Anterior cingulate cortex (tissue), 58 donors: ENCODE measurements at places on chromosomes 4 and X.
A peak's percentile ranks its signal among the peaks of the same experiment; 100 is the strongest.

DNA sequence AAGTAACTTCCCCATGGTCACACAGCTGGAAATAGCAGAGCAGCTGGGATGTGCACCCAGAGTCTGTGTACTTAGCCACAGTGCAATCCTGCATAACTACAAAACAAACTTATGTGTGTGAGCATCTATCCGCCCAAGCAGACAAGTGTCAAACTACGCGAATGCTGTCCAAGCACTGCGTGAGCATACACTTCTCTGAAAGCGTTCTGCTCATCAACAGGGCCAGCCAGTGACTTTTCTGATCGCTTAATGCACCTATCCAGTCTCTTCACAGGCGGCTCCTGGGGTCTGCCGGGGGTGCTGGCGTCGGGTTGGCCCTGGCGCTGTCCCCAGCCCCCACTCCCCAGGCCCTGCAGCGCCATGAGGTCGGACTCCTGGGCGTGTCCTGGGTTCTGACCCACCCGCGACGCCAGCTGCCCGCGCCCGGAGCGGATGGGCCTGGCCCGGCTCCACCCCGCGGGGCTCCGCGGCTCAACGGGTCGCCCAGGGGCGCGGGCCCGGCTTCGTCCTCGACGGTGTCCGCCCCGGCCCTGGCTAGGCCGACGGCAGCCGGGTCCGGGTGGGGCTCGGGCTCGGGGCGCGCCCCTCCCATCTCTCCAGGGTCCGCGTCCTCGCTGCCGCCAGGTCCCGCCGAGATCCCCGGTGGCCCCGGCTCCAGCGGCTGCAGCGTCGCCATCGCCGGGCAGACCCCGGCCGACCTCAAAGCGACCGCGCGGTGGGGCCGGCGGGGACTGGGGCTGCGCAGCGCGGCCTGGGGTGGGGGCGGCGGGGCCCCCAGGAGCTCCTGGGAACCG, 1.3 kb upstream of the ZNF141 start:
- DNase-seq: no peak

DNA sequence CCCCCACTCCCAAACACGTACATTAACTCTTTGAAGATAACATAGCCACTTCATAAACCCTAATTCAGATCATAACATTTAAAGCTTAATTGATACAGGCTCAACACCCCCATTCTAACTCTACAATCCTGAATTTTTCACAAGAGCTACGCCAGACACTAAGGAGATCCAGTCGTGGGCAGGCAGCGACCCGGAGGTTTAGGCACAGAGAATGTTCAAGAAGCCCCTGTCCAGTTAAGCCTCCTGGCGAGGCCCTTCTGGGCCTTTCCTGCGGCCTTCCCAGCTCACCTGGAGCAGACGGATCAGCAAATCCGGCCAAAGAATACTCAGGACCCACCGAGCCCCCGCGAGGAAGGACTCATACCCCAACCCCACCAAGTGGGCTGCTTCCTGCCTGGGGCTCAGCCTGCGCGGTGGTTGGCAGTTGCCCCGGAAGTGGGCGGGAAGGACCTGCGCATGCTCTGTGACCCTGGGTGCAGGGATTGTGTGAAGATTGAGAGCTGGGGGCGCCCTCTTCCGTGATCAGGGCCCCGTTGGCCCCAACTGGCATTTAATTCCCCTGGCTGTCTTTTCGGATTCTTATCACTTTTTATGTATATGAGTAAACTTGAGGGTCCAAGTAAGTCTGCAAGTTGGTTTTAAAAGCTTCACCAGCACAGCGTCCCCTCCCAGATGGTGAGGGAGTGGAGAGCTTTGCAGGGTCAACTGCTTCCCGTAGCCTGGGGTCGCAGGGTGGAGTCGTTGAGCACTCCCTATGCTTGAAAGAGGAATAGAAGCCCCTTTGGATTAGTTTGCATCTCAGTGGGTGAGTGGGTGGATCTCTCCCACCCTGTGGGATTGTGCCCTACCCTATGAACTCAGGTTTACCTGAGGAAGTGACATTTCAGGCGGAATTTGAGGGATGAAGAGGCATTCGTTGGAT, at the start of gene TRIM61:
TSS of gene TRIM61 (minus strand) at position 415 of the 922 bp plus-strand sequence. CDS start 7,655 bp downstream, outside the sequence.
- peak; percentile 11 for DNase-seq

GRCh38 chrX:147693511-147693910, 218.2 kb upstream of the FMR1 start:
- DNase-seq: no peak

DNA sequence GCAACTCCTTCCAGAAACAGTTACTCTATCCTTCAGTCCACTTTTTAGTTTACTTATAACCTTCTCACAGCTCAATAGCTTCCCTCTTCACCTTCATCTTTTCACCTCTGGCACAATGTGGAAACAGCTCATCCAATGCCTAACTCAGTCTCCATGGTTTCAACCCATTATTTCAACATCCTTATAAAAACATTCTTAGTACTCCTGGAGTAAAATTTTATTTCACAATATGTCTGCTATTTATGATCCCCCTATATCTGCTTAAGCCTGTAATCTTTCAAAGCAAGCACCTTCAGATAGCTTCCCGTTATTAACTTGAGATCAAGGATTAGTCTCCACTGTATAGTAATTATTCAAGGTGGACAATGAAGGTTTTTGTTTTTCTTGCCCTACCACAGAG, 156.3 kb downstream of the GASK1B start:
- no peak for DNase-seq

DNA sequence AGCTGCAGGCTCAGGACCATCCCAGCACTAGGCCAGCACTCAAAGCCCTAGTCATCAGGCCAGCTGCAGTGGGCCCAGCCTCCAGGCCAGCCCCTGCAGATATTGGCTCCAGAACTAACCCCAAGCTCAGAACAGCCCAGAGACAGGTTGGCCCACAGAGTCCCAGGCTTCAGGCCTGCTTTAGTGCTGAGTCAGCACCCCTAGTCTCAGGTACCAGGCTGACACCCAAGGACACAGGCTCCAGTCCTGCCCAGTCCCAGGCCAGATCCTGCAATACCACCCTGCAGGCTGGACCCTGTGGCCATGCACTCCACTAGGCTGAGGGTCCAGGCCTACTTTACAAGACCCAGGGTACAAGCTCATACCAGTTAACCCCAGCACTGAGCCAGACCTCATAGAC, 234.4 kb upstream of the GPRIN3 start:
- DNase-seq: no peak

DNA sequence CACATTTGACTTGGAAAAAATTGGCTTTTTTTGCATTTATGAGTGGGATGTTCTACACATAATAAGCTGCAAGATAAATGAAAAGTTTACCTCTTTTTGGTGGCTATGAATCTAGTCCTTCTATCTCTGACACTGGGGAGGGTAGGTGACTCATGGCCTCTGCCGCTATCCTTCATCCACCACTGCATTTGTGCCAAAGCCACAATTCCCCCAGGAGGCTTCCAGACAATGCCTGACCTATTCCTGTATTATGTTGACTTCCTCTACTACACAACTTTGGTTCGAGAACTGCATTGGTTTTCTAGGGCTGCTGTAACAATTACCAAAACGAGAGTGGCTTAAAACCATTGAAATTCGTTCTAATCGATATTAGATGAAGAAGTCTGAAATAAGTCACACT, 245.6 kb downstream of the TRAM1L1 start:
- no peak for DNase-seq

DNA sequence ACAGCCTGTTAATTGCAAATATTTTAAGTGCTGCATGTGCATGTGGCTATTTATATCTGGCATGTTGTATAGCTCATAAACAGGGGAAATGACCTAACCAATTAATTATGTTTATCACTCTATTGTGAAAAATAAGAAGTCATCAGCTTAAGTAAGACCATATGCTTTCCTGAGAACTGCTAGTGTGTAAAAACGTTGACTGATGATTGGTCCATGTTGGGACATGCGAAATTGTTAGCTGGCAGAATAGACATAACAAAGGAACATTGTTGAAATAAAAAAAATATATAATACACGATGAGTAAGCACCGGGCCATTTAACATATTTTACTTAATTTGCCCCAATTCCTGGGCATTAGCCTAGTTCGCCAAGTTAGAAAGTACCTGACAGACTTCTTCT, 207.5 kb downstream of the ANK2 start:
- no peak for DNase-seq

GRCh38 chr4:12084690-12085089, 656.0 kb upstream of the HS3ST1 start:
- no peak for DNase-seq

DNA sequence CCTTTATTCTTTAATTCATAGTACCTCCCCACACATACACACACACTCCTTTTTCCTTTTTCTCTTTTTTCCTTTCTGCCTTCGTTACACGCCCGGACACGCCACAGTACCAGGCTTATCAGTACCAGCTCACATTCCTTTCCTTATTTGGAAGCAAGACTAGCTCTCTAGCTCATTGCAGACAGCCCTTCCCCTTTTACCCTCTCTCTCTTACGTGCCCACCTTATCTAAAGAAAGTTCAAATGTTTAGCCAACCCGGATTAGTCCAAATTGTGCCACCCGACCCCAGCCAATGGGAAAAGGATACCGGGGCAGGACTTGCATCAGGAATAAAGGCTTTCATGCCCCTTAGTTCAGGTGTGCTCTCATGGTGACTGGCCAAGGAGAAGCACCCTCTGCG, 194.7 kb upstream of the VCX3A start:
- no peak for DNase-seq

GRCh38 chrX:71536285-71536684, 3.4 kb downstream of the OGT start:
- no peak for DNase-seq

DNA sequence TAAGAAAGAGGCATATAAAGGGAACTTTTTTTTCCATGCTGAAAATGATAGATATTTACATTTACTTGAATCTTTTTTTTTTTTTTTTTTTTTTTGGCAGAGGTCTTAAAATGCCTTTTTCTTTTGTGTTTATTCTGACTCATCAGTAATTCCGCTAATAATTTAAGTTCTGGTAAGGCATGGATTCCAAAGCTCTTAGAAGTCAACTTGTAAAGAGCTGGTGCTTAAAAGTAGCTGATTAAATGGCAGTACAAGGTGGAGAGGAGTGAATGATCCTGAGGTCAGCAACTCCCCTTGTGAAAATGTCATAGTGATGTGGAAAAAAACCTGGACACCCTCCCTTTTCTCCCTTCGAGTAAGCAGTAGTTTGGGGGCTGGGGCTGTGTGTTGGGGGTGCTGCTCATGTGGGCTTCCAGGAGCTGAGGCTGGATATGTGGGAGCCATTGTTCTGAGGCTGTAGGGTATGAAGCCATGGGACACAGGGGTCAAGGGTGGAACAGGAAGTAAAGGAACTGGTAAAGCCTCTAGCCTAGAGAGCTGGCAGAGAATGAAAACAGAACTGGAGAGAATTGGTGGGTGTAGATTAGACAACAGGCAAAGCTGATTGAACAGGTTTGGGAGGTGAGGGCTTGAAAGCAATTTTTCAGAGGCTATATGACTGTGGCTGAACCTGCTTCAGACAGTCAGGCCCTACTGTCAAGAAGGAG, 41.0 kb upstream of the PITX2 start:
- DNase-seq: no peak

- DNase-seq: no peak
Observed at GRCh38 chr4:14178421-14178820, 550.9 kb upstream of the BOD1L1 start.

DNA sequence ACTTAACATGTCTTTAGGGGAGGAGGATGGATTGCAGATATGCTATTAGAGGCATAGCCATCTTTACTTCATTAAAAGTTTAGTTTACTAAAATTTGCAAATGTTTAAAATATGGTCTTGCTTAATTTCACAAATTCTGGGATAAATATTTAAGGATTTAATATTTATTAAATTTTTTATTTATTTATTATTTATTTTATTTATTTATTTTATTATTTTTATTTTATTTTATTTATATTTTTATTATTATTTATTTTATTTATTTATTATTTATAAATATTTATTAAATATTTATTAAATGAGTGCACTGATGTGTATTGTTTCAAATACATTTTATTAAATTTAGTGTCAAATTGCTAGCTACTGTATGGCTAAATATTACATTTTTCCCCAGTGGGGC, 46.0 kb downstream of the FAT4 start:
- no peak for DNase-seq

DNA sequence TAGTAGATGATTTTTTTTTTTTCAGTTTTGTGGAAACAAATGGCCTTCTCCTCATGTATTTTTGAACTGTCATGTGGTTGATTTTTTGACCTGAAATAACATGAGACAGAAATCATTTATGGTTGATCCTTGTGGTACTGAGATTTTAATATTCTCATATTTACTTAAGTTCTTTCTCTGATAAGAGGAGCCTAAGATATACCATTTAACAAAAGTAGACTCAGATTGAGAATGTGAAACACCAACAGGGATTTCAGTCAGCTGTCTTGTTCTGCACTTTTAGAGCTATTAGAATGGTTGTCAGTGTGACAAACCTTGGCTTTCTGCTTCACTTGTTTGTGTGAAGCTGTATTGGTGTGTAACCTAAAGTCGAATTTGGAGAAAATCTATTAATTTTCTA, 575.7 kb downstream of the SPOCK3 start:
- DNase-seq: no peak

GRCh38 chr4:48642421-48643374, 137.4 kb downstream of the FRYL start:
- no peak for DNase-seq

- no peak for DNase-seq
Observed at GRCh38 chr4:110139815-110140214, 58.6 kb downstream of the ELOVL6 start.

- no peak for DNase-seq
Observed at GRCh38 chrX:40131654-40132337, 34.0 kb upstream of the BCOR start.

DNA sequence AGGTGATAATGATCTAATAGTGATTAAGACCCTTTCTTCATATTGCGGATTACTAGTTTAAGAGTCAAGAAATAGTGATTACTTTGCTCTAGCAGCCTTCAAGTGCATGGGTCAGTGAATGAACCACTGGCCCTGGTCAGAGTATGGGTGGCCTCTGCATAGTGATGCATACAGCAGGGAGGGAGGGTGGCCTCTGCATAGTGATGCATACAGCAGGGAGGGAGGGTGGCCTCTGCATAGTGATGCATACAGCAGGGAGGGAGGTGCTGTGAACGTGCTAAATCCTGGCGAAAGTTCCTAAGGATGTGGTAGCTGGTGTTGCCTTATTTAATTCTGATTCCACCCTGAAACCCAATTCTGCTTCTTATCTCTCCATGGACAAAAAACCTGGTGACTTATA, 246.7 kb upstream of the ARSJ start:
- no peak for DNase-seq

DNA sequence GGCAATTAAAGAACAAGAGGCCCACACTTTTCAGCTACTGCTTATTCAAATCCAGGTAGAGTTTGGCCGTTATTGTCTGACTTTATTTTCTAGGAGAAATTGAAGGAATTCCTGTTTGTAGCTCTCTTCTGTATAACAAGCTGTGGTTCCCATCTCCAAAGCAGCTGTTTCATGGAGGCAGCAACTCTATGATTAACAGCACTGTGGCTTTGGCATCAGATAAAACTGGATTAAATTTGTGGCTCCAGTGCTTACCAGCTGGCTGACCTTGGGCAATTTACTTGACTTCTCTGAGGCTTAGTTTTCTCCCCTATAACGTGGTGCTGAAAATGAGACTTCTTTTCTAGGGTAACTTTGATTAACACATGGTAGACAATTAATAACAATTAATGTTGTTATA, 28.1 kb downstream of the SLC30A9 start:
- DNase-seq: no peak
